ENCODE measurements at places on chromosomes 1 and 21. TPM values are rescaled to one million over a fixed set of nuclear protein-coding genes. Genes with fewer than 3 reads are reported as not detected.

DNA sequence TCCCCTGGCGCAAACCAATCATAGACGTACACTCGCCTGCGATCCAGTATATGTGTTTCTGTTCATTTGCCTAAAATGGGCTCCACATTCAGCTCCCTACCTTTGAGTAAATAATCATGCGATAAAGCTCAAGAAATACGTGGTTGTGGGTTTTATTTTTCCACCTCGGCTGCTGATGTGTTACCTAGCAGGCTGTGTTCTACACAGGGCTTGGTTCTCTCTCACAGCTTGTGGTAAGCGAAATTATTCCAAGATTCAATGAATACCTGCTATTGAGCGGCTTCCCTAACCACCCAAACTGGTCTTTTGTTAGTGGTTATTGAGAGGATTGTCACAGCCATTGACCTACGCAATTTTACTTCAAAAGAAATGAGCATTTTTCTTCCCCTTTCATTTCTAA is 180.2 kb downstream of the PBX1 start:
- DNase-seq, result no peak

- no peak for DNase-seq
These were observed 110.4 kb downstream of the KCND3 start for GRCh38 chr1:111879081-111879480.

GRCh38 chr1:170200161-170200560 is 54.4 kb downstream of the NTMT2 start:
- no peak for DNase-seq

DNA sequence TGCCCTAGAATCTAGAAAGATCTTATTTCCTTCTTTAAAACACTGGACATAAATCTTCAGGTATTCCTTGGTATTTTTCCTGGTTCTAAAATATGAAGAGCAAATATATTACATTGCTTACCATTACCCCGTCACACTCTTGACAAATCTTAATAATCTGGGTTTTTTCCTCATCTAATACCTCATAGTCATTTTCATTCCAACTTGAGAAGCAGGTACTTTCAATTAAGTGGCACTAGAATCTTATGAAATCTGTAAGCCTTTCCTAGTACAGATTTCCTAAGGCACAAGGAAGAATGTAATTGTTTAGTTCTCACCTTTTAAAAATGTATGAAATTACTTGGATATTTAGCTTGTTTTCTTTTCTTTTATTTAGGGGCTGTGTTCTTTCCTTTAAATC is 481.5 kb upstream of the ZRANB2 start:
- DNase-seq, result no peak

DNA sequence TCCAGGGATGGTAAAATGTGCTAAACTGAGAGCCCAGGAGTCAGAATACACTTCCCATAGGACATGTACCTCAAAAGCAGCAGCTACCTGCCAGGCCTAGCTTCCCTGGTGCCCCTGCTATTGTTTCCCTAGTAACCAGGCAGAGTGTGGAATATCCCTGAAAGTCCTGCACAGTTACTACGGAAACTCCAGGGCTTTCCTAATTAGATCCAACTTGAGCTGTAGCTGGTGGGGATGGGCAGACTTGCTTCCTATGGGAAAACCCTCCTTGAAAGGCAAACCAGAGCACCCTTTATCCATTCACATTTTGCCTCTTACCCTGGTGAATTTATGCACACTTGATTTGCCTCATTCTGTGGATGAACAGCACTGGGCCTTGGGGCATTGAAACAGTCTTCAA is 559.9 kb upstream of the PBX1 start:
- no peak for DNase-seq

C1orf167 gene
- 2.9 TPM for polyA plus RNA-seq

TENT5C gene
- polyA plus RNA-seq, result 92.4 TPM
